Stimulated activated CD4-positive, alpha-beta T cell treated with anti-CD3 and anti-CD28 coated beads, TNF-alpha, amount 100 ng/mL, for 24 hours (primary cell): ENCODE measurements at places on chromosomes 1 and 21.
A peak's percentile ranks its signal among the peaks of the same experiment; 100 is the strongest.

DNA sequence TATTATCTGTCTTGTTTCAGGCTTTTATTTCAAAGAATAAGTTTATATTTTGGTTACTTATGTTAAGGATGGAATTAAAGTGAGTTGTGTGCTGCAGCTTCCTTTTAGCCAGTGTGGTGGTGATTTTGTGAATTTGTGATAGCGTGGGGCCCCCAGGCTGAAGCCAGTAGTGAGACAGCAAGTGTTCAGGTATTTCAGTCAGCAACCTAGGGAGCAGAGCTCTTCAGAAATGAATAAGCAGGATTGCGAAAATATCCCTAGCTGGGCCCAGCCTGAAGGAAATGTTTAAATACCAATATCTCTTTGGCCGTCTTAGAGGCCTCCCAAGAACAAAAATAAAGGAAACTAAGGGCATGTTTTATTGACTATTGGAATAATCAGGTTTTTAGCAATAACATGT lies 150.8 kb upstream of the C1orf105 start:
- no peak for DNase-seq

GRCh38 chr1:218080863-218081262 lies 204.2 kb upstream of the RRP15 start:
- no peak for DNase-seq

- no peak for DNase-seq
Measured at GRCh38 chr1:172616195-172616594, 42.7 kb upstream of the FASLG start.

- DNase-seq, result no peak
Measured at GRCh38 chr1:210232511-210233215, at the start of gene SERTAD4. Gene SERTAD4 (plus strand): TSS chr1:210232796. CDS start chr1:210237961, 5,165 bp downstream.

- no peak for DNase-seq
Measured at GRCh38 chr1:88357729-88358128, 326.3 kb upstream of the PKN2 start.

- no peak for DNase-seq
Measured at GRCh38 chr1:232287676-232288569, 342.0 kb downstream of the SIPA1L2 start.

DNA sequence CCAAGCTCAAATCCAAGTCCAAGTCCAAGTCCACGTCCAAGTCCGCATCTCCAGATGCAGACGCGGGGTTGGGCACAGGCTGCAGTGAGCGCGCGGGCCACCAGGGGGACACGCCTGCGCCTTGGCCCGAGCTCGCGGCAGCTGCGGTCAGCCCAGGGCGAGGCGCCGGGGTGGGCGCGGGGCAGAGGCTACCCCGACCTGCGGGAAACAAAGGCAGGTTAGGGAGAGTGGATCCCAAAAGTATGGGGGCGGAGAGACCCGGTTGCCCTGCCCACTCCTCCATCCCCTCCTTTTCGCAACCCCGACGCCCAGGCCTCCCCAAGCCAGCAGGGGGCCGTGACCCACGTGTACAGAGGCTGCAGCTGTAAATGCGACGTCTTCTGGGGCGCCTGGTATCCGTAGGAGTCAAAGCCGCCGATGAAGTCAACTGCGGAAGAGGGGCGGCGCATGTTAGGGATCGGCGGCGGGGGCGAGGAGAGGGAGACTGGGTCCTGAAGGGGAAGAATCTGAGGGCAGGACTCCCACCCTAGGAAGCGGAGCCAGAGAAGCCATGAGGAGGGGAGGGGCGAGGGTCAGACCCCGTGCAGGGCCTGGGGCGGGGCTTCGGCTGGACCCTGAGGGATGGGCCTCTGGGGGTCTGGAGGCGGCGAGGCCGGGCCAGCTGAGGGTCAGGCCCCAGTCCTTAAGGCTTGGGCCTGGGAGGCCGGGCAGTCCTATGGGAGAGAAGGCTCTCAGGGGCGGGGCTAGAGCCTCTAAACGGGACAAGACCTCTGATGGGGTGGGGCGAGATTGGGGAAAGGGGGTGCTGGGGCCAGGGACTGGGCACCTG lies 58.0 kb downstream of the NKAIN1 start:
- peak; percentile 1 for DNase-seq

DNA sequence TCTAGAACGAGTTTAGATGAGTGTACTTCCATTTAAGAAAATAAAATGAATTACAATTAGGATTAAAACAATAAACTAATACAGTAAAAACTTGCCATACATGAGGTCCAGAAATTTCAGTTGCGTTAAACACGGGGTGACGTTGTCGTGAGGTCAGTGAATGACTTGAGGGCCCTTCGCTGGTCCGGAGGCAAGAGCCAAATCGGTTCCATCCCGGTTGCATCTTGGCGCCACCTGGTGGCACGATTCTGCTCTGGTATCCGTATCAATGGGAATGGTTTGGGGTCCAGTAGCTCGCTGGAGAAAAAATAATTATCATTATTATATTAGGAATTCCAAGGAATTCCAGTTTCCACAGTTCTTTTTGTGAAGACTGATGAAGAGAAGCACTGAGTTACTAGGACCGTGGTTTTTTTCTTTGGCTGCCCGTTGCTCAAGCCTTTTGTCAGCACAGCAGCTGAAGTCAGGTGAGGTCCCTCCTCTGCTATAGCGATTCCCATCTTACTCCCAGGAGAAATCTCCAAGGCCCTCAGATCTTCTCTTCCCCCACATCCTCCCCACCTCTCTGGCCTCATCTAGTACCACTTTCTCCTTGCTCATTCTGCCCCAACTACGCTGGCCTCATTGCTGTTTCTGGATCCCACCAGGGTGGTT lies 161.4 kb downstream of the SLC35F3 start:
- DNase-seq, result peak; percentile 73

- no peak for DNase-seq
Measured at GRCh38 chr1:76269155-76269554, 194.6 kb downstream of the ST6GALNAC3 start.

GRCh38 chr1:109636201-109636952 lies 16.7 kb downstream of the AMPD2 start:
- no peak for DNase-seq

DNA sequence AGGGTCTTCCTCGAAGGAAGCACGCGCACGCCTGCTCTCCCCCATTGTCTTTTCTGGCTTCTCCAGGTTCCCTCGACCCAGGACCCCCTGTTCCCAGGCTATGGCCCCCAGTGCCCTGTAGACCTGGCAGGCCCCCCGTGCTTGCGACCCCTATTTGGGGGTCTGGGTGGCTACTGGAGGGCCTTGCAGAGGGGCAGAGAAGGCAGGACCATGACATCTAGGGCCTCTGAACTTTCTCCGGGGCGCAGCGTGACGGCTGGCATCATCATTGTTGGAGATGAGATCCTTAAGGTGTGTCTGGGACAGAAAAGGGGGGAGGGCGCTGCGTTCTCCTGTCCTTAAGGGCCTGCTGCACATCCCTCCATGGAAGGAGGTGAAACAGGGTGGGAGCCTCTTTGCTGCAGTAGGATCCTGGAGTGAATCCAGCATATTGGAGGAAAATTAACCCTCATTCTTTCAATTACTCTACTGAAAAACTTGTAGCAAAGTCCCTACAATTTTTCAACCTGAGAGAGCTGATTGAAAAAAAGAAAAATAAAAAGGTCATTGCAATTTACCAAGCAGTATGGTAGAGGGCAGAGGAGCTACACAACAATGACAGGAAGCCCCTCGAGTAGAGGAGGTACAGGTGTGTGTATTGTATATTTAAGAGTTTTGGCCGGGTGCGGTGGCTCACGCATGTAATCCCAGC lies 777 bp downstream of the FLAD1 start:
- DNase-seq, result no peak

- no peak for DNase-seq
Measured at GRCh38 chr1:225254676-225255075, 173.2 kb downstream of the LBR start.

GRCh38 chr21:41865002-41865777 lies 14.0 kb downstream of the PRDM15 start:
- no peak for DNase-seq

GRCh38 chr1:178689769-178690168 lies 35.3 kb upstream of the RALGPS2 start:
- no peak for DNase-seq

GRCh38 chr21:15192243-15192642 lies 127.4 kb upstream of the NRIP1 start:
- no peak for DNase-seq

DNA sequence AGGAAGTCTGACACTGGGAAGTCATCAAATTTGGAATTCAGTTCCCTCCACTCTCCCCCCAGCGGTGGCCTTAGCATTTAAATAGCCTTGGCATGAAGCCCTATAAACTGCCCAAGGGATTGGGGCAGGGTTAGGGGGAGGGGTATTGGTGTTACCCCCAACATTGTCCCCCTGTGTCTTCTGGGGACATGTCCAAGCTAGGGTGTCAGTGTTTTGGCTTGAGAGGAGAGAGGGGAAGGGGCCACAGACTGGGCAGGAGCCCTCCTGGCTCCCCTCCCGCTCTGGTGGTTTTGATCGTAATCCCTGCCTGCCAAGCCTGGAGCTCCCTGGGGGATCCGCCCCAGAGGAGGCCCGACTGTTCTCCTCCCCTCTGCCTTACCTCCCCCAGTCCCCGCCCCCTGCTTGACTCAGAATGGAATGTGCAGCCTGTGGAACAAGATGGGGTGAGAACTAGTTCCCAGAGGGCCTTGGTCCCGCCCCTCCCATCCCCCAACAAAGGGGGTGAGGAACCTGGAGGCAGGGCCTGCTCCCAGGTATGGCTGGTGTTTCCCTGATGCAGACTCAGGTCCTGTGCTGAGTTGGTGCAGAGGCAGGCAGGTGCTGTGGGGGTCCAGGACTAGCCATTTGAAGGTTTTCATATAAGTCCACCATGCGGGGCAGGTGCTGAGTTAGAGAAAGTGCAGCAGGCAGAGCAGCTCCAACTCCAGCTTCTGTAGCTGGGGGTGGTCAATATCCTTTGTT lies 7.4 kb downstream of the SOX13 start:
- DNase-seq, result no peak

DNA sequence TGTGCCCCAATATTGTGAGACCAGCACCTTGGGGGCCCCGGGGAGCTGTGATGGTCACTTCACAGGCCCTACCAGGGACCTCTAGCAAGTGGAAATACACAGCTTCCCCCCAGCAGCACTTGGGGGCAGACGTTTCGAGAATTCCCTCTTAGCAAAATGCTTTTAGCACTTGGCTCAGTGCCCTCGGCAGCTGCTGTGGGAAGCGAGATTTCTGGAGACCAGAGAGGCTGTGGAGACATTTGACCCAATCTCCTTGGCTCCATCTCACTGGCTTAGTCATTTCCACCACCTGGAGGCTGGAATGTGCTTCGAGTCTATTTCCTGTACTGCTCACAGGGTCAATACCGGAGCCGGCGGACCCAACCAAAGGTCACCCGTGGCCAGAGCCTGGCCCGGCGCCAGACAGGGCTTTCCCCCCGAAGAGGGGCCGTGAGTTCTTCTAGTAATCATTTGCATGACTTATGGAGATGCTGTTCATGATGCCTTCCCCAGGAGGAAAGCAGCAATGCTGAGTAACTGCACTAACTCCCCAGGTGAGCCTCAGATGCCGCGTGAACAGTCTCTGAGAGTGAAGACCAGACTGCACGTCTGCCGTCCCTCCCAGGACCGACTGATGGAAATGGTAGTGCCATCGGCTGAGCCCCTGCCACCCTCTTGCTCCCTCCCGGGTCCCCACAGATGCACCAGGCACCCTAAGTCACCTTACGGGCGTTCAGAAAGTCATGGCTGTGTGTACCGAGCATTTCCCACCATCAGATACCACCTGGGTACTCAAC lies 4.4 kb upstream of the C2CD2 start:
- no peak for DNase-seq

GRCh38 chr1:93764366-93764750 lies 82.7 kb upstream of the BCAR3 start:
- no peak for DNase-seq

DNA sequence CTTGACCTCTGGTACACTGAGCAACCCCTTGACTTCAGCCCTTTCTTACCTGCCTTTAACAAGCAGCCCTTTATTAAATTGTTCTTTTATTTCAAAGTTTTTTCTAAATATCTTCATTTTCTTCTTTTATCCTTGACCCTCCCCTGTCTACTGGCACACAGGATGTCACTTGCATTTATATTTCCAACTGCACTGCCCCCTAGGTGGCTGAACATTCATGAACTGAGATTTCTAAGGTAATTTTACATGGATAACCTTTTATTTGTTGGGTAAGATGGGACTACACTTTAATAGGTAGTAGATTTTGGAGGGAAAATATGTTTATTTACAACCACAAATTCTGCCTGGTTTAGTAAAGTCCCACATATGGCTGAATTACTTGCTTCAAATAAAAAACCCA lies 190.0 kb downstream of the ATP6V1G3 start:
- DNase-seq, result no peak

DNA sequence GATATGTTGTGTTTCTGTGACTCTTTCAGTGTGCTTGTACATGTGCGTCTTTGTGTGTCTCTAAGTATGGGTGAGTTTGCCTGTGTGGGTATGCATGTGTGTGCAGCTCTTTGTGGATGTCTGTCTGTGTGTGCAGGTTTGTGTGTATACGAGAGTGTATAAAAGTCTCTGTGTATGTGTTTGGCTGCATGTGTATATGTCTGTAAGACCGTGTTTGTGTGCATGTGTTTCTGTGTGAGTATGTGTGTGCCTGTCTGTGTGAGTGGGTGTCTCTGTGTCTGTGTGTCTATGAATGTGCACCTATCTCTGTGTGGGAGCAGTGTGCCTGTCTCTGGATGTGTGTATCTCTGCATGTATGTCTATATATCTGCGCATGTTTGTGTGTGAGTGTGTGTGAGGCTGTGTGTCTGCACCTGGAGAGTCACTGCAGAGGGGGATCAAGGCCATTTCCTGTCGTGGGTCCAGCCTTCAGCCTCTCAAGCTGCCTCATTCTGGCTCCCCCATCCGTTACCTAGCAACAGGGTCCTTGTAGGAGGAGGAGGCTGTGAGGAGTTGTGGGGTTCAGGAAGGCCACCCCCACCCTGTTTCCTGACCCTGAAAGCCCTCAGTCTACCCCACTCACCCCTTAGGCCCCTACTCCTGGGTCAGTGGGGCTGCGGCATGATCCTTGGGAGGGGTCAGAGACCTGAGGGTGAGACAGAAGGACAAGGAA lies 10.4 kb downstream of the FGR start:
- DNase-seq, result no peak

DNA sequence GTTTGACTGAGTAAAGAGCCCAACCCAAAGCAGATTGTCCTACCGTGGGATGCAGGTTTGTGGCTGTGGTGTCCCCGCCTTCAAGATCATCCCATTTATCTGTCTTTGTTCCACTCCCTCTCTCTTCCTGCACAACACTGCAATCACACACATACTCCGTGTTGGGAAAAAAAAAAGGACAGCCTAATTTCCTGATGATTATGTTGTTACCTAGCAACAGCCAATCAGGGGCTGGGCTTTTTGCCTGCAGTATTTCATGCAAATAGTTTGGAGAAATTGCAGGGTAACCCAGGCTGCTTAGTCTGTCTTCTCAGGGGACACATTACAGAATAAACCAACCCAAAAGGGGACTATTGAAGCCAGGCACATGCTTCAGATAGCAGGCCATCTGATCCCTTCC lies 38.3 kb downstream of the PHC2 start:
- no peak for DNase-seq

GRCh38 chr1:117572546-117572945 lies 33.3 kb upstream of the TENT5C start:
- no peak for DNase-seq

- DNase-seq, result no peak
Measured at GRCh38 chr1:238991765-238992495, 394.4 kb upstream of the CHRM3 start.

DNA sequence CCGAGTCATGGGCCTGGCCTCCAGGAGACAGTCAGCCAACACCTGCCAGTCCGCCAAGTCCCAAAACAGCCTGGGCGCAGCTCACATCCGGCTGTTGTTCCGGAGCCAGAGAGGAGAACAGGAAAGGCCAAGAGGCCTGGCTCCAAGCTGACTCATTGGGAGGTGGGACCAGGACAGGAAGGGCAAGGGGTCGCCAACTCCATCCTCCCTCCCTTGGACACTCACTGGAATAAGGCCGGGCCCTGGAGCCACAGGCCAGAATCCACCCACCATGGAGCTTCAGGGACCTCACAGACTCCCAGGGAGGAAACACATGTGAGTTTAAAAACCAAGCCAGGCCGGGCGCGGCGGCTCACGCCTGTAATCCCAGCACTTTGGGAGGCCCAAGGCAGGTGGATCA lies 25.1 kb upstream of the CLIC4 start:
- DNase-seq, result no peak
